ENCODE measurements at places on chromosomes 1 and 21.

- DNase-seq = no peak
Observed at GRCh38 chr1:168098534-168099320, 38.0 kb downstream of the GPR161 start.

DNA sequence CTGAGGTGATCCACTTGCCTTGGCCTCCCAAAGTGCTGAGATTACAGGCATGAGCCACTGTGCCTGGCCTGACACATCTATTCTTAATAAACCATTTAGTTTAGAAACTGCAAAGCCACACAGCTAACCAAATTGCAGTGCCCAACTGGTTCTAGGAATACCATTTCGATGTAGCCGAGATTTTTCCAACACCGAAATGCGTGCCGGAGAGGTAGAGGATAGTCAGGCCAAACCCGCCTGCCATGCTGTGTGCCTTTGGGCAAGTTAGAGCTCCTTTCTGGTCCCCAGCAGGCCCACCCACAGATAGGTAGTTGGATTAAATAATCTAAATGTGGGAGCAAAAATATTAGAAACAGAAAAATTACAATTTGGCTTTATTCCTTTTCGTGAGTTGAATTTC is 254.4 kb downstream of the FOXD2 start:
- no peak for DNase-seq

DNA sequence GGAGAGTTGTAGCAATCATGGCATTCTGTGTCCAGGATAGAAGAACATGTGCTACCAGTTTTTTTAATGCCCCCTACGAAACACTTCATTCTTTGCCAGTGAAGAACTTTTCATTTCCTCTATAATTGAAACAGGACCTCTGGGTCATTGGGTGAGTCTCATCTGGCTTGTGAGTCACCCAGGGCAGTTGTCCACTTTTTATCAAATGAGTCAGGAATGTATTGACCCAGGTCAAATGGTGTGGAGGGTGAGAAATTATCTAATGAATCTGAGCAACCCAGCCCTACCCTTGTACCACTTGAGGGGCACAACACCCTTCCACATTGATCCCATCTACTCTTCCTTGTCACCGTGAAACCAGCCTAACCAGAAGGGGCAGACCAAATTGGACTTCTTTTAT is 417.3 kb upstream of the PROX1 start:
- DNase-seq = no peak

DNA sequence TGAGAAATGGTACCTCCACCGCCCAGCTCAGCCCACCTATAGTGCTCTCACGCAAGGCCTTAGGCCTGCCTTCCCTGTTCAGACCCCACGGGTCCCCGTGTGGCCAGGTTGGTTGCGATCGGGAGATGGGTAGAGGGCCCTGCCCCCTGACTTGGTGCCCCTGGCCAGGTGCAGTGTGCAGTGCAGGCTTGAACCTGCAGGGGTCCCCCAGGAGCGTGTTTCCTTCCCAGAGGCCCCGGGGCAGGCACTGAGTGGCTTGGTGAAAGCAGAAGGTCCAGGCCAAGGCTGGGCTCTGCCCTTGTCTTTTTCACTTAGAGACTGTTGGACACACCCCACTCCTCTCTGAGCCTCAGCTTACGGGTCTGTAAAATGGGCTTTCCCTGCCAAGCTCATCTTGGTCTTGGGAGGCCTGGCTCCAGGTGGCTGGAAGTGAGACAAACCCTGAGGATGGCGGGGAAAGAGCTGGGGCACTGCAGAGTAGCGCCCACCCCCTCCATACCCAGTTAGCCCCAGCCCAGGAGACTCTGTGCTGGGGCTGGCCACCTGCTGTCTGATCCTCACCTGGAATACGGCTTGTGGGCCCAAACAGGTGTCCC is 9.3 kb upstream of the HES5 start:
- no peak for DNase-seq

DNA sequence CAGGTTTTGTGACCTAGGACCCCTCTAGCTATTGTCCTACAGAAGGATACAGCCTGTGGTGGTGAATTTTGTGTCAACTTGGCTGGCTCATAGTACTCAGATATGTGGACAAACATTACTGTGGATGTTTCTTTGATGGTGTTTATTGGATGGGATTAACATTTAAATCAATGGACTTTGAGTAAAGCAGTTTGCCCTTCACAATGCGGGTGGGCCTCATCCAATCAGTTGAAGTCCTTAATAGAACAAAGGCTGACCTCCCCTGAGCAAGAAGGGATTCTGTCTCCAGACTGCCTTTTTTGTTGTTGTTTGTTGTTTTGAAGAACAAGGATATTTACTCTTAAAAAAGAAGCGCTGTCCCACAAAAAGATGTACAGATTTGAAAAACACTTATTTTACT is 210.0 kb upstream of the GREM2 start:
- no peak for DNase-seq

DNA sequence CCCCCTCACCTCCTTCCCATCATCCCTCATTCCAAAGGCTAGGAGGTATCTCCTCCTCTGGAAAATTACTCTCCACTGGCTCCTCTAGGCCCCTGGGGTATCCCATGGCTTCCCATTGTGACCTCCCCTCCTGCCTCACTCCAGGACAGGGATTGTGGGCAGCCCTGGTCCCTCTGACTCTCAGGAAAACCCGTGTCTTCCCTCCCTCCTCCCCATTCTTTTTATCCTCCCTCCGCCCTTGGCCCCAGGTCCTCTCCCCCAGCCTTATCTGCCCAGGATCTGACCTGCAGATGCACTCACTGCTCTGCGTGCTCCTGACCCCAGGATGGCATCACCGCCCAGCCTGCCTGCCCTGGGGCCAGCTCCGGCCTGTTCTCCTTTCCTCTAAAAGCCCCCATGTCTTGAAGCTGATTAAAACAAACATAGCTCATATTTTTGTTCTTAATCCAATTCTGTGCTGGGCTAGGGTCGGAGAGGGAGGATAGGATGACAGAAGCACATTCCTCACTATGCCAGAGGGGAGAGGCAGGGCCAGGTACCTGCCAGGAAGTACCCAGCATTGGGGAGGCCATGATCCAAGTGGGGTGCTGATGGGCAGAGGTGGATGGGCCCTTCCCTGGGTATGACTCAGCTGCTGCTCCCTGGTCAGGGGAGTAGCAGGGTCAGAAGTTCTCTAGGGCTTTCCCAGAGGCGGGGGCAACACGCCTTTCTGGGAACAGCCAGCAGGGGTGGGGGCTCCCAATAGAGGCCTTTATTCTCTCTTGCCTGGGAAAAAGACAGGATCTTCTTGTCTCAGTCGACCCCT is 13.8 kb upstream of the UBL4B start:
- DNase-seq = no peak

DNA sequence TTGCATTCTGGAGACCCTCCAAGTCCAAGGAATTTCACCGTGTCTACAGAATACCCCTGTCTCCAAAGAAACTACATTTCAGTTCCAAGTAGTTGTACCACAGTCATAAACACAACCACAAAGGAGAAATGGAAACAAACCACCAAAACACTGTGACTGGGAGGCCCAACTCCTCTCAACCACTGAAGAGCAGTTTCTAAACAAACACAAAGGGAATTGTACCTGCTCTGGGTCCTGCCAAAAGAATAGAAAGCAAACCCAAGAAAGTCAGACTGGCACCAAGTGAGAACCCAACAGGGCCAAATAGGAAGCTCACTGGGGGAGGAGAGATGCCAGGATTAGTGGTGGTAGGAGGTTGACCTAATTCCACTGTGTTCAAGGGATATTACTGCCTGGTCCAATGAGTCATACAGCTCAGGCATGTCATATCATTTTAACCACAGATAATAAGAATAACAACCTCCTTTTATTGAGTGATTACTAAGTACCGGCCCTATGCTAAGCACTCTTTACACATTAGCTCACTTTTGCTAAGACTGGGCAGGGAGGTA is 123.9 kb upstream of the PPP2R5A start:
- no peak for DNase-seq

- DNase-seq = no peak
Observed at GRCh38 chr1:153794624-153795329, 19.6 kb downstream of the SLC27A3 start.

GRCh38 chr1:78721136-78721535 is 71.5 kb downstream of the IFI44 start:
- DNase-seq = no peak

DNA sequence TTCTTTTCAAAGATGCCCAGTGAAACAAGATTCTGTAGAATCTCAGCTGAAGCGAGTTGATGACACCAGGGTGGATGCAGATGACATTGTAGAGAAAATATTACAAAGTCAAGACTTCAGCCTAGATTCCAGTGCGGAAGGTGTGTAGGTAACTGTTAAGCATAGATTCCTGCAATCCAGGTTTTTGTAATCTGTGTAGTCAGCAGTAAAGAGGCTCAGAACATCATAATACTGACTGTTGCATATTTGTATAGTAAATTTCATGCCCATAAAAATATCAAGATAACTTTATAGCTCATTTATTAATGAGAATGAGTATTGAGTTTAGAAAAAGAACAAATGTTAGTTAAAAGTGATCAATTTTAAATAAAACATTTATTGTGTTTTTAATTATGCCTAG is 32.2 kb downstream of the HENMT1 start:
- no peak for DNase-seq

- DNase-seq = no peak
Observed at GRCh38 chr1:206829875-206830274, 35.5 kb upstream of the IL20 start.

- DNase-seq = no peak
Observed at GRCh38 chr1:204417074-204417997, 5.7 kb upstream of the PPP1R15B start.

DNA sequence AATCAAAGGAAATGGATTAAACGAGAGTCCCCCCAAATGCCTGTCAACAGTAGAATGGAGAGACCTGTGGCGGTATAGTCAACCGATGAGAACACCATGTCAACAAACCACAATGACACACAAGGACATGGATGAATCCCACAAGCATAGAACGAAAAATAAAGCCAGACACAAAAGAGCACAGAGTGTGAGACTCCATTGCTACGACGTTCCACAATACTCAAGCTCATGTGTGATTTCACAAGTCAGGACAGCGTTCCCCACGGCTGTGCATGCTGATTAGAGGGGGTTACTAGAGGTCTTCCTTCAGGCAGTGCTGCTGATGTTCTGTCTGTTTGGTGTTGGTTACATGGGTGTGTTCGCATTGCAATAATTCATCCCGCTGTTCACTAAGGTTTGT is 5.8 kb upstream of the PLA2G2D start:
- DNase-seq = no peak

DNA sequence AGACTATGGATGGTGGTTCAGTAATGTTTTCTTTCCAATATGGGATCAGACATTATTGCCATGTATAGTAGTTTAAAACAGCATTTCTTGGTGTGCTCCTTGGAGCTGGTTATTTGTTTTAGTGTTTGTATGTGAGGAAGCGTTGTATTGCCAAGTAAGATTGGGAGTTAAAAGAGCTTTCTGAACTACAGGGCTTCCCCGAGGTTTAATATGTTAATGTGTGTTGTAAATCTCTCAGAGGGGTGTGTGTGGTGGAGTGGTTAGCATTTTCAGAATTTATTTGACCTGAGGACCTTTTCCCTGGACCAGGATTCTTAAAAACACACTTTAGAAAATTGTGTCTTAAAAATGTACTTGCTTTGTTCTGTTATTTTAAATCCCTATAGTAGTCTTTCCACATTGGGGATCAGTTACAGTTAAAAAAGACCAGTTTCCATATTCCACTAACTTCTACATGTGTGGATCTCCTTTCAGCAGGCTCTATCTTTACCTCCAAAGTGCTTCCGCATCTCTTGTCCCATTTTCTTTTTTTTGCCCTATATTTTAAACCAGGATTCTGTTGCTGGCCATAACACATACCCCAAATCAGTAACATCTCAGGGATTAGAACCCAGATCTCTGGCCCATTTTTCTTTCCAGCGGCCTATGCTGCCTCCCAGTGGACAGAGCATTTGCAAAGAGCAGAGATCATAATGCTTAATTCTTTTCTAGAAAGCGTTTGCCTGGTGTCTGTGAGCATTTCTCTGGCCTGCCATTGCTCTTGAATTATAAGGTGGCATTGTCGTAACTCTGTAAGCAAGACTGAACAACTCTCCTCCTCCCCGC is 58.6 kb downstream of the PBX1 start:
- no peak for DNase-seq

DNA sequence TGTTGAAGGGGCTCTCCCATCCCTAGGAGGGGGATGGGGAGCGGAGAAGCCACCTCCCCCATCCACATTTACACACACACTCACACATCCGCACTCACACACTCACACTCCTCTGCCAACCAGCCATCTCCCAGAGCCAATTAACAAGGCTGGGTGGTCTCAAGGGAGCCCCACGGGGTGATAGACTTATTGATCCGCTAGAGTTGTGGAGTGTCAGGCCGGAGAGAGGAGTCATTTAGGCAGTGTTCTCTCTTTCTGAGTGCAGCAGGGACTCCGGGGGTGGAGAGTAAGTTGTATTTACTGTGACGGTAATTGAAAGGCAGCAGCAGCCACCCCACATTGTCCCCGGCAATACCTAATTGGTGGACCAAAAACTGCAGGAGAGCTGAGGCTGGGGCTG is 61.6 kb downstream of the KLHDC7A start:
- no peak for DNase-seq

DNA sequence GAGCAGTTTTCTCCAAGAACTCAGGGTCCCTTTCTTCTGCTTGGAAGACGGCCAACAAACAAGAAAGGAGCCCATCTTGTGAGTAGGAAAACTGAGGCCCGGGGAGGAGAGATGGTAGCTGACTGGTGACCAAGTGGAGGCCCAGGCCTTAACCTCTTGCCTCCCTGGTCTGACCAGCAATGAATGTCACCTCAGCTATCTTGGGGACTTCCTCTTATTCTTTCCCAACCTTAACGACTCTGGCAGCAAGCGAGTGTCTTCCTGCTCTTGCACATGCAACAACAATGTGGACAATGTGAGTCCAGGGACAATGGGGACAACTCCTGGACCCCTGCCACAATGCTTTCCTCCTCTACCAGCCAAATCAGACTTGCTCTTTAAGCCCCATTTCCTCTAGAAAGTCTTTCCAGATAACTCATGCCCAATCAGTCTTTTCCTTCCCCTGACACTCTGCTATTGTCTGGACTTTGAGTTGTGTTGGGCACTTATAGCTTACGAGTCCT is 12.6 kb downstream of the HSPG2 start:
- no peak for DNase-seq

DNA sequence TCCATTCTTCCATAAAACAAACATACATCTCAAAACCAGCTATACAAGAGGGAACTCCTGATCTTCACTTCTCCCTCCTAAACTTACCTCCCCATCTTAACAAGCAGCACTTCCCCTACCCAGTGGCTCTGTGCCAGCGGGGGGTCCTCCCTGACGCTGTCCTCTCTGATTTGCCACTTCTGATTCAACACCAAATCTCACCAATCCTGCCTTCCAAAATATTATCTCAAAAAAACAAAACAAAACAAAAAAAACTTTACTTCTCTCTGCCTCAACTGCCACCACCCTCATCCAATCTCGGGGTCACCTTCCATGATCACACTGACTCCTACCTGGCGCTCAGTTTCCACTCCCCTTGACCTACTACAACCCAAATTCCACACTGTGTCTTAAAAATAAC is 72.8 kb downstream of the SLC45A1 start:
- DNase-seq = no peak

- DNase-seq = no peak
Observed at GRCh38 chr1:201085902-201086735, 26.1 kb downstream of the CACNA1S start.

DNA sequence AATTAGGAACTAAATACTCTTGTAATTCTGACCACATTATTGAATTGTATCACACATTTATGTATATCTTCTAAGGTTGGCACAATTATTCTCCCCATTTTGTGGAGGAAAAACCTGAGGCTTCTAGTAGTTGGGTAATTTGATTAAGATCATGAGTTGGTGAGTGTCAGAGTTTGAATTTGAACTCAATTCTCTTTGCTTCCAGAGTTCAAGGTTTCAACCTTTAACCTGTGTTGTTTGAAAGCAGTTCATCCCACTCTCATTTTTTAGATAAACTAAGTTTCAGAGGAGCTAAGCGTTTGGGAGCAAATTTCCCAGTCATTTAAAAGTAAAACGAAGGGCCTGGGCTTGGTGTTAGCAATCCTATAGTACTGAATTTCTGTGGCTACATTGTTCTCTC is 293.4 kb downstream of the ADGRL2 start:
- DNase-seq = no peak
